ENCODE measurements at places on chromosomes 2 and 18. TPM values are rescaled to one million over a fixed set of nuclear protein-coding genes. Genes with fewer than 3 reads are reported as not detected.

Gene GMPPA
- total RNA-seq, result 74.0 TPM

Gene PCARE
- not detected for total RNA-seq

Gene CRYGD
- not detected for total RNA-seq

Gene SCN2A
- total RNA-seq, result 0.64 TPM

Gene SIX3
- not detected for total RNA-seq

Gene FSHR
- total RNA-seq, result not detected

Gene CAPN13
- not detected for total RNA-seq

Gene HOXD13
- 3.1 TPM for total RNA-seq

Gene DDX1
- 46.2 TPM for total RNA-seq

Gene MSTN
- not detected for total RNA-seq

Gene DSG1
- total RNA-seq, result 0.02 TPM

Gene NR4A2
- total RNA-seq, result 0.70 TPM

Gene MOGAT1
- total RNA-seq, result not detected

Gene RSAD2
- 1.2 TPM for total RNA-seq

Gene RND3
- total RNA-seq, result 51.7 TPM

Gene DQX1
- not detected for total RNA-seq

Gene GATA6
- 7.5 TPM for total RNA-seq

Gene FABP1
- total RNA-seq, result not detected

DNA sequence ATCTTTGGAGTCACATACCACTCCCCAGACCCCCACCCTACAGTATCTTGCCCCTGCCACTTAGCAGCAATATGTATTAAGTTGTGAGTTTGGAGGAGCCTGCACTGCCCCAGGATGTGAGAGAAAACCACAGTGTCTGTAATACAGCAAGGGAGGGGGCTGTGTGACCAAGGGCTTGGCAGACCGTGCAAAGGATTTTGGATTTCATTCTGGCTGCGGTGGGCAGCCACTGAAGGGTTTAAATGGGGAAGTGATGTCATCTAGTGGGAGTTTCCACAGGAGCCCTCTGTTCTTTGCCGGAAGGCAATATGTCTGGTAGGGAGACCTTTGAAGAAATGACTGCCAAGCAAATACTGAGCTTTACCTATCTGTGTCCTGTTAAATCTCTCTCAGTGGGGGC is 202.4 kb downstream of the FHOD3 start:
- DNase-seq, result peak; percentile 41

- DNase-seq, result no peak
Observed at GRCh38 chr2:128601298-128602037, 282.8 kb upstream of the HS6ST1 start.

DNA sequence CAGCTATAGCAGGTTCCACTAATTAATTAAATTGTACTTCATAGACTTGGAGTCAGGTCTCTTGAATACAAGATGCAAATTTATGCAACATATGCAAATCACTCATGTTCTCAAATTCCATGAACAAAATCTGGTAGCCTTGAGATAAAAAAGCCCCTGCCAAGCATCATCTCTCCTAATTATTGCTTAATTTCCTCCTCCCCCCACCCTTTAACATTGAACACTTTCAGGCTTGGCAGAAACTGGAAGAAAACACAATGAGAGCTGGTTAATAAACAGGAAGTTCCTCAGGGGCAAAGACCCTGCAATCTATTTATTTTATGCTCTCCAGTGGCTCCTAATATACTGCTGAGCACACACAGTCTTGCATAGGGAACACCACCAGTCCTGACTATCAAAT is 35.6 kb upstream of the ACVR1 start:
- DNase-seq, result no peak

DNA sequence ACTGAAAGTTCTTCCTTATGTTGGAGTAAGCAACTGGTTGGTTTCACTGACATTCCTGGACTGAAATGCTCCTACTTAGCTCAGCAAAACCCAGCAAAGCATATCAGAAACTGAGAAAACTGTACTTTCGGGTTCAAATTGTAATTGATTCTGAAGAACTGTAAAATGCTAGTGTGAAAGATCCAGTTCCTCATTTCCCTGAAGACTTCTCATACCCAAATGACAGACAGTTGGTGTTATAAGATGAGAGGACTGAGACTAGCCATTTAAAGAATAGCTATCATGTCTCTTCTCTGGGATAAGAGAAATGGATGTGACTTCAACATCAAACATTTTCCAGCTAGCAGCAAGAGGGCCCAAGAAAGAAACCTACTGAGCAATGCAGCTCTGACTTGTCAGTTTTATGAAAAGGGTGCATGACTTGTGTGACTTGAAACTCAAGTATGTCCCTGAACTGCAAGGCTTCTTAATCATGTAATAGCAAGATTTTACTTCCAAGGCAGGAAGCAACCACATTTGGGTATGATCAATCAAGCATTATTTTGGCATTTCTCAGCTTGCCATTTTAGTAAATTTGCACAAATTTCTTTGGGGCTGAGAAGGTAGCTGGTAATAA is 420.3 kb upstream of the MMADHC start:
- no peak for DNase-seq

GRCh38 chr18:7803956-7804469 is 236.9 kb downstream of the PTPRM start:
- DNase-seq, result no peak

DNA sequence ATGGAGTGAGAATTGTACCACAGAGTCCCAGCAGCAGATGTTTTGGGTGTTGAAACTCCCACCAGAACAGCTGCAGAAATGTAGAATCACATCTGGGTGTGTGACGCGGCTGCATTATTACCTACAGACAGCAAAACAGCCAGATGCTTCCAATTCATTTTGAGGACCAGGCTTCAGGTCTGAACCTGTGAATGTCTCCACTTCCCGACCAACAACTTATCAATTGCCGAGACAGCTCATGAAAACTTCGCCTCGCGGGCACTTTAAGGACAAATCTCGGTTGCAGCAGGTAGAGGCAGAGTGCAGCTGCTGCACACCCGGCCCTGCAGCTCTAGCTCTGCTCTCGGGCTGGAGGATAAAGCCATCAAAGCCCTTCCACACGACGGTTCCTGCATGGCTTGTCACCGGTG is 202.0 kb downstream of the HRH4 start:
- DNase-seq, result no peak

GRCh38 chr18:77985526-77986281 is 736.1 kb downstream of the GALR1 start:
- no peak for DNase-seq

DNA sequence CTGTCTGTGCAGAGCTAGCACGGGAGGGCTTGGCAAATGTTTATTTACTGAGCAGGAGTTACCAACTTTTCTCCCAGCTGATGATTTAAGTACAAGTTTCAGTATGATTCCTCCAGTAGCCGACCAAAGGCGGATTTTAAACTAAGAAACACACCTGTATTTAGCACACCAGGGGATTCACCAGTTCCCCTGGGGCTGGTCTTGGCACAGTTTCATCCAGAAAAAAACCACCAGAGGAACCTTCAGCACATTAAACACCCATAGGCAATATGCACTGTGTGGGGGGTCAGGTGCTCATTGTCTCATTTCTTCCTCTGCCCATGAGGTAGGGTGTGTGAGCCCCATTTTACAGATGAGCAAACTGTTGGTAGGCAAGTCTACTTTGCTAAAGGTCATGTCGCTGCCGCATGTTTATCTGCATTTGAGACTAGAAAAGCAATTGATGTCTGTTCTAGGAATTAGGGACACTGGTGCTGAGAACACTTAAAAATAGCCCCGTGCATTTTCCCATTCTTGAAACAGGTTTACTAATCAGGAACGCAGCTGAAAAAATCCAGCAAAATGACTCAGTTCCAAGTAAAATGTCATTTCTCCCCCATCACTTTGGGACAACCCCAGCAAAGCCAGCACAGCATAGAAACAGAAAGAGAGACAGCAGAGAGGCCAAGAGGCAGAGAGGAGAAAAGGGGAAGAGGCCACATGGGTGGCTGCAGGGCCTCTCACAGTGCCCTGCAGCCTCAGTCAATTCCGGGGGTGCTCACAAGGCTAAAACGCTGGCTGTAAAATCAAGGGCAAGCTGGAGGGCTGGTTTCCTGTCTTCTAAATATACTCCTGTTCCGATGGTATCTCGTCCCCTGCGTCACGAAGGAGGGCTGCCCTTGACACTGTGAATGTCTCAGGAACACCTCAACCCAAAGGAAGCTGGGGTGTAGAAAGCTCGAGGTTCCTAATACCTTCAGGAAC is 166.8 kb upstream of the ID2 start:
- no peak for DNase-seq

DNA sequence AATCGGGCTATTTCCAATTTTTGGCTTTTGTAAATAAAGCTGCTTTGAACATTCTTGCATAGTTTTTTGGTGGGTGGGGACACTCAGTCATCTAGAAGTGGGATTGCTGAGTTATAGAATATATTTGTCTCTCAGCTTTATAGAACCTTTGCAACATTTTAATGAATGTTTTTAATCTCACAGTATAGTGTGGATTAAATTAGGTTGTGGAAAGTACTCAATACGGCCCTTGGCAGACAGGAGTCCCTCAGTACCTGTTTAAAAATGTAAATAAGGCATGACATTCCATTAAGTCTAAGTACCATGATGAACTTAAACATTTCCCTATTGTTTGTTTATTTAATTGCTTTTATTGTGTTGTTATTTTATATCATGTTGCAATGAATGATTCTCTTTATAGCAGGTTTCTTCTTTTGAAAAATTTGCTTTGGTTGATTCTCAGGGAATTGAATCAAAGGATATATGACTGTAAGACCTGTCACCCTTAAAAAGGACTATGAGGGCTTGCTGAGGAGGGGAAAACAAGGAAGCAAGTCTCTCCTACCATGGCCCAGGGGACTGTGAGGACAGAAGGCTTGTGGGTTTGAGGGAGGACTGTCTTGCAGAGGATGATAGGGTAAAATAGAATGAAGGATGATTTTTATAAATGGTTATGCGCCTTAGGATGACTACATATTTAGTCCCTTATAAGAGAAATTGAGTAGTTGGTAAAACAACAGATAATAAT is 165.1 kb downstream of the RPIA start:
- no peak for DNase-seq

GRCh38 chr18:23784832-23785245 is 95.6 kb downstream of the LAMA3 start:
- peak; percentile 25 for DNase-seq

DNA sequence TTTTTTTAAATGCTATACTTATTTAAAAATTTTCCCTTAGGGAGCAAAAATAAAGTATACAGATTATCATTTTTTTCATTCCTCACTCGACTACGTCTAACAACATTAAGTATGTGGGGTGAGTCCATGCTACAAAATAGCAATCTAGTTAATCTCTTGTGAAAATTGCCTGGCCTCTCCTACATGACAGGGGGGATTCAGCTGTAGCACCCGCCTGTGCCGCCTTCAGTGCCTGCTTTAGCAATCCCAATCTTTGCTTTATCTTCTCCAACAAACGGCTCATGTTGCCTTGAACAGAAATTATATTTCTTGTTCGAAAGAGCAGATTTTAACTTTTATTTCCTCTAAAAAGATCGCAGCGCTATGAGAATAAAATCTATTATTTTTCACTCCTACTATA is 2.4 kb upstream of the SOX11 start:
- DNase-seq, result no peak

GRCh38 chr2:178315078-178315477 is 120.8 kb downstream of the OSBPL6 start:
- no peak for DNase-seq

DNA sequence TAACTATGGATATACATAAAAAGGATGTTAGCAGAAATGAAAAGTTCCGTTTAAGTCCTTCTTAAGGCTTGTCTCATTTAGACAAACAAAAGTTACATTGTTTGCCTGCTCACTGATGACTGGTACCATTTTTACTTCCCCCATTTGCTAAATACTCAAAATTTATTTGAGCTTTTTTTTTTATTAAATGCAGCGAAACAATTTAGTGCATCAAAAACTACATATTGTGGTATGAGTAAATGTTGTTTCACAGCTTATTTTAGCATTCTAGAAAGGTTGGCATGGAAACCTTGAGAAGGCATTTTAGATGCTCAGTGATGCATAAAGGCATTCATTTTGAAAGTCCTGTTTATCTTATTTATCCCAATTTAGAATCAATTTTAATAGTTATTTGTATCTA is 100.0 kb downstream of the MAP2 start:
- DNase-seq, result no peak

DNA sequence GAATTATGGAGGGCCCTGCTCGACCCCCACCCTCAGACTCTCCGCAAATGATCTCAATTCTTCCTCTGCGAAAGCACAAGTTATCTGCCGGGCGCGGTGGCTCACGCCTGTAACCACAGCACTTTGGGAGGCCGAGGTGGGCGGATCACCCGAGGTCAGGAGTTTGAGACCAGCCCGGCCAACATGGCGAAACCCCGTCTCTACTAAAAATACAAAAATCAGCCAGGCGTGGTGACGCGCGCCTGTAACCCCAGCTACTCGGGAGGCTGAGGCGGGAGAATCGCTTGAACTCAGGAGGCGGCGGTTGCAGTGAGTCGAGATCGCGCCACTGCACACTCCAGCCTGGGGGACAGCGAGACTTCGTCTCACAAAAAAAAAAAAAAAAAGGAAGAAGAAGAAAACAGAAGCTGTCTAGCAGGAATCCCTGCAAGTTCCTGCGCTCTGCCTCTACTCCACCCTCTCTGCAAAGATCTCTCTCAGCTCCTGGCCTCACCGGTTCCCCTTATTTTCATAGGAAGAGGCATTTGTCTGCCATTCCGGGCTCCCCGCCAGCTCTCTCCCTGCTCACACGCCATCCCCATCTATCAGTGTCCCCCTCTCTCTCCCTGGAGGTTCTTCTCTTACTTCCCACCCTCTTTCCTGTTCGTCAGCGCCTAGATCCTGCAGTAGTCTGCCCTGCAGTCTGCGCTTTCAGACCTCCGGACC is 13.5 kb upstream of the COLEC12 start:
- no peak for DNase-seq

- DNase-seq, result no peak
Observed at GRCh38 chr2:64019975-64020528, 824 bp upstream of the VPS54 start.

DNA sequence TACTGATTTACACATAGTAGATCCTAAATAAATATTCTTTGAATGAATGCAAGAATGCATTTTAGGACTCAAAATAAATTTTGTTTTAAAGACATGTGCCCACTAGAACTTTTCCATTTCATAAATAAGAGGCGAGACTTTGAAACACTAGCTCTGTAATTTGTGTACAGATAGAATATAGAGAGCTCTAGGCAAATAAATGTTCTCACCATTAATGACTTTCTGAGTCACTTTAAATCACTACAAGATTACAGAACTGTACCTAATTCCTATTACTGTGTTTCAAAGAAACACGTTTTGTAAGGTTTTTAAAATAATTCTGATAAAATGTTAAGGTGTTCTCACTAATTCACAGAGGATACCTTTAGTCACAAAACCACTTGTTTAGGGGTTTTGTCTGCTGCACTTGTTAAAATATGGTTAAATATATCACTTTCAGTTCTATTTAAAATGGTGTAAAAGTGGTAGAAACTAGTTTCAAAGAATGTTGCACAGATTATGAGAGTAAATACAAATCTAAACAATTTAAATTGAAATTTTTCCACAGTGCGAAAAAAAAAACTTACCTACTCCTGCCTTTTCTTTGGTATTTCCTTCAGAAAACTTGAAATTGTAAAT is 158.7 kb upstream of the ZC3H15 start:
- no peak for DNase-seq
